ENCODE measurements at places on chromosomes 1 and 21.

DNA sequence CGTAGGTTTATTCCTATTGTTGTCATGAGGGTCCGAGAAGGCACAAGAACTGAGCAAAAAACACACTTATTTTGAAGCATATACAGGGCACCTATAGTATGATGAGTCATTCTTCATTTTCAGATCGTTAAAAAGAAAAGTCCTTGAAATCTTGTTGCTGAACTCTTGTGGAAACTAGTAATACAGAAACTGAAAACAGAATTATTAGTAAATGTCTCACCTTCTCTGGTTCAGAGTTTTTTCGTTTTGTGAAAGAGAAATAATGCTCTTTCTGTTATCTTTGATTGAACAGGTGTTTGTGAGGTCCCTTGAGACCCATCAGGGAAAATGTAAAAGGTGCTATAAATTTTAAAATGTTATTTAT lies 102.0 kb upstream of the COA6 start:
- no peak for DNase-seq

GRCh38 chr21:44910229-44911067 lies 10.3 kb downstream of the ITGB2 start:
- no peak for DNase-seq

GRCh38 chr1:163205513-163205912 lies 2.8 kb upstream of the RGS5 start:
- no peak for DNase-seq

DNA sequence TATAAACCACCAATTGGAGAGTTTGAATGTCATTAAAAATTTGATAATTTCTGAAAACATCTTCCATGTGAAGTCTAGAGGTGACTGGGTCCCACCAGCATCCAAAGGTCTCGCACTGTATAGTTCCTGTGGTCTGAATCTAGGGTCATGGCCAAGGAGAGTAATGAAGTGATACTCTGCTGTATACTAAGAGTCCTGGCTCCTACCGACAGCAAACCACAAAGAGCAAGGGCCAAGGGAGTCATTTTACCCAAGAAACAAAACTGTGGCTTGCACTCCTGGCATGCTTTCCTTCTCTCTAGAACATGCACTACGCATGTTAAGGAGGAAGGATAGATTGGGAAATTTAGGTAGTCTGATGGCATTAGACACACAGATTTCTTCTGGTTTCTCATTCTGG lies 115.6 kb downstream of the BRINP2 start:
- no peak for DNase-seq

DNA sequence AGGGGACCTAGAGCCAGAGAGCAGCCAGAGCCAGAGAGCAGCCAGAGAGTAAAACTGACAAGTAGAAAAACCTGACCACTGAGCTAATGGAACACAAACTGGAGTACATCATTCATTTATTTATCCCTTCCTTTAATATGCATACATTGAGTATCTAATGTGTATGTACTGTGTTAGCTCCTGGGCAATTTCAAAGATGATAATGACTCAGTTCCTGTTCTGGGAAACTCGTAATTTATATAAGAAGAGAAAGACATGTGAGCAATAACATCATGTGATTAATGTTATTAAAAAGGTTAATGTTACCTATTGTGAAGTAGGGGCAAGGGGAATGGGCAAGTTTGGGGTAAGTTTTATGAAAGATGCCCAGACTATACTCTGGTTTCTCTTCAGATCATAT lies 199.9 kb downstream of the TNR start:
- no peak for DNase-seq

DNA sequence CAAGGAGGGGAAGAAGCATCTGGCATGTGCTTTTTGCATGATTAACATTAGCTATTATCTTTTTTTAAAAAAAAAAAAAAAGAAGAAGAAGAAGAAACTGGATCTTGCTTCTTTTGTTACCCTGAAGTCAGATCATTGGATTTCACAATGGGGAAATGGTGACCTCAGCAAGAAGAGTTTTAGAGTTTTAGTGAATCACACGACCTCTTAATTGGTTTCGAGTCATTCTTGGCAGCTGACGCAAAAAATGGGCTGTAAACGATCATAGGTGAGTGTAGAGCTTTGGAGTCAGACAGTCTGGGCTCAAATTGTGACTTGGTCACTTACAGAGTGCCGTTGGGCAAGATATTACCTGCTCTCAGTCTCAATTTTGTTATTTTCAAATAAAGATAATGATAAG lies 33.3 kb upstream of the PGBD5 start:
- DNase-seq = no peak

GRCh38 chr1:28437924-28438699 lies 67.7 kb upstream of the RCC1 start:
- no peak for DNase-seq

GRCh38 chr1:24233684-24234600 lies 46.9 kb upstream of the IFNLR1 start:
- no peak for DNase-seq

- no peak for DNase-seq
Measured at GRCh38 chr1:84505493-84506001, 639 bp upstream of the SPATA1 start.

GRCh38 chr1:109113590-109114341 lies at the start of gene ELAPOR1:
TSS of gene ELAPOR1 (plus strand) at chr1:109114115. CDS start at chr1:109114184, 69 bp downstream.
- DNase-seq = peak; percentile 63

DNA sequence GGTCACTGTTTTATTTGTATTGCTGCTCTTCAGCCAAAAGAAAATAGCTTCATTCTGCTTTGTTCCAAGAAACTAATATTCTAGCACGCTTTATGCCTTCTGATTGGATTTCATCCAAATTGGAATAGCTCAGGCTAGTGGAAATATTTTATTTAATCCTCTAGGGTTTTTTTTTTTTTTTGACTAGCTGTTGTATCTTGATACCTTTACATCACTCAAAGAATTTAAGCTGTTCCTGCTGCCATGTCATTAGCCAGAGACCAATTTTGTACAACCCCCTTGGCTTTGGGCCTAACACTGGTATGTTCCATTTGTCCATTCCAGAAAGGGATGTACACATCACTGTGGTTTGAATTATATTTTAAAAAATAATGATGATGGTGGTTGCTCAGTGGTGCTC lies 103.0 kb downstream of the DISC1 start:
- no peak for DNase-seq

GRCh38 chr1:117113199-117113598 lies 8.3 kb downstream of the TRIM45 start:
- no peak for DNase-seq

DNA sequence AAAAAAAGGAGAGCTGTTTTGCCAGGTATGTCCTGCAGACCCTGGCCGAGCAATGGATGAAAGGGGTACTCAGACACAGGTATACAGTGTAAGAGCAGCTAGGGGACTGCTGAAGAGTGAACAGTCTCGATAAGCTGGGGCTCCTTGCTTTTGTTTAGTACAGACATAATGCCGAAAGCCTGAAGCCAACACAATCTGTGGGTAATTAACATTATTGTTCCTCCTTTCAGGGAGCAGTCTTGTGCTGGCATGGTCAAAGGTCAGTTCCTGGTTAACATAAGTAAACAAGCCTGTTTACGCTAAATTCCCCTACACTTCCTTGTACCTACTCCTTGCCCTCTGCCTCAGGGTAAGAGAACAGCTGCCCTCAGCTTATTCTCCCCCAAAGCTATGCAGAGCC lies 272.3 kb upstream of the ST6GALNAC5 start:
- DNase-seq = no peak

DNA sequence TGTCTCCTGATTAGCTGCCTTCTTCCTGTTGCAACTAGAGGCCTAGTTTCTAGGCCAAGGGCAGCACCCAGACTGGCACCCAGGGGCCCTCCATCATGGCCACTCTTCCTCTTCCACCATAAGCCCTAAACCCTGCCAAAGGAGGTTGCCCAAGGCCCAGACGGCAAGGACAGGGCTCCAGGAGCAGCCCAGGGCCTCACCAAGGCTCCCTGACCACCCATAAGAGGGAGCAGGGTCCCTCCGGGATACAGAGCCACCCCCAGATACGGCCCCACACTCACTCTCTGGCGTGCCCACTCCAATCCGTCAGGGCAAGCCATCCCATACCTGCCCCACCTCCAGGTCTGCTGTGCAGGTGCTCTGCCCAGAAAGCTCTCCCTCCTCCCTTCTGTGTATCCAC lies 79.9 kb downstream of the ITPKB start:
- DNase-seq = no peak

DNA sequence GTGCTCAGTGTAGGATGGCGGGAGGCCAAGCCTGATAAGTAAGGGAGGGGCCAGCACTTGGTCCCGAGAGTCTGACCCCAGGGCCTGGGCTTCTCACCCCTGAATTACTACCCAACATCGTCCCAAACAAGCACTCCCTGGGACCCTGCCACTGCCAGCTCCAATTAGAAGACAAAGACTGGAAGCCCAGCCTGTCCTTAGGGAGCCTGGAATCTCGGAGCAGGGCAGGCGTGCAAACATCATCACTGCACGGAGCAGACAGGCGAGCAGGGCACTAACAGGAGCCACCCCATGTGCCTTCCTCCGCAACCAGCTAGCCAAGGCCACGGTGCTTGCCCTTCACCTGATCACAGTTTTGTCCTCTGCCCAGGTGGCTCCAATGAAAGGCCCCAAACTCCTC lies 23.2 kb downstream of the KCNAB2 start:
- DNase-seq = no peak

GRCh38 chr1:202343652-202344349 lies 2.1 kb upstream of the UBE2T start:
- DNase-seq = no peak

GRCh38 chr1:245322673-245323072 lies 167.9 kb downstream of the KIF26B start:
- no peak for DNase-seq

DNA sequence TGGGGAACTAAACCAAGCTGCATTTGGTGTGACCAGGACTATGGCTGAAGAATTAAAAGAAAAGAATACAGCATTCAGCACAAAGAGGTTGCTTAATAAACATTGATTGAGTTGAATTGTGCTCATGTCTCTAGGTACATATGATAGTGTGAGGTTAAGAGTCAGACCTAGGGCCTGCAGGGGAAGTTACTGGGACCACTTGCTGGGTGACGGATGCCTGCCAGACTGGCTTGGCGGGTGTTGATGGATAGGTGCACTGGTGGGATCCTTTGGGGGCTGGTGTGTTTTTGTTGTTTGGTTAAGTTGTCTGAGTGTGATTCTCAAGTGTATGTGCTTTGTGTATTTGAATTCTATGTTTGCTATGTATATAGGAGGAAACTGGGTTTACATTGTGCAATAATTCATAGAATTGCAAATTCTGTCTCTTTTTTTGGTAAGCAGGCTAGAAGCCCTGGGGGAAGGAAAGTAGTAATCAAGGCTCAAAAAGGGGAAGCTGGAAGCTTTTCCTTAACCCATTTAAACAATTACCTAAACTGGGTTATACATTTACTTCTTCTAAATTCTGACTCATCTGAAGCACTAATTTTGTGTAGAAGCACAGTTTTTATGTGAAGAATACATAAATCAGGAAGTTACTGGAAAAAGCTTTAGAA lies 1.8 kb downstream of the CD101 start:
- DNase-seq = no peak

DNA sequence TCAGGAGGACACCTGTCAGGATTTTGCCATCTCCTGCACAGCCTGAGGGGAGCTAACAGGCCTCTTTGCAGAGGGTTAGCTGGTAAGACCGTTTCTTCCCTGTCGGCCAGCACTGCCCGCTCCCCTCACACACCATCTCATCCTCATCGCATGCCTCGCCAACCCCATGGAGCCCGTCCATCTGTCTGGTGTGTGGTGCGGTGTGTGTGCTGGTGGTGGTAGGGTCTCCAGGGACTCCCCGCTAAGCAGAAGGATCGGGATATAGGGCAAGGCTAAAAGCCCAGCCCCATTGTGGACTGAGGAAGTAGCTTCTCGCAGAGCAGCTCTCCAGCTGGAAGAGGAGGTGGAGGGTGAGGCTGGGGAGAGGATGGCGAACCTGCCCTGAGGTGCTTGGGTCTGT lies 6.8 kb upstream of the SFN start:
- no peak for DNase-seq

- DNase-seq = no peak
Measured at GRCh38 chr1:100292711-100293110, 26.7 kb downstream of the RTCA start.
